AG08395 (cell line): ENCODE measurements at places on chromosomes 16 and 17.

GRCh38 chr17:83203073-83203471, 123.7 kb downstream of the METRNL start:
- DNase-seq, result peak; percentile 91

DNA sequence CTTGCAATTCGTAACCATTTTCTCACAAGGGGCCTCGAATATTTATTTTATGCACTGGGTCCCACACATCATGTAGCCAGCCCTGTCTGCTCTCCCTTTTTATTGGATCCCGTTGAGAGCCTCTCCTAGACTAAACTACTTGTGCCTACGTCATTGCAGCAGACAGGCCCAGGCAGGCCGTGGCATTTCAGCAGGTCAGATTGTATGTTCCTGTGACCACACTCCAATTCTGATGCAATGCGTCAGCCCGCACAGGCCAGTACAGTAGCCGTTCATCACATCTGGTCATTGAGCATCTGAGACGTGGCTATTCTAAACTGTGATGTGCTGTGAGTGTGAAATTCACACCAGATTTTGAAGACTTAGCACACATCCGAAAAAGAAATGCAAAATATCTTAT, 42.2 kb downstream of the ABAT start:
- DNase-seq, result no peak

DNA sequence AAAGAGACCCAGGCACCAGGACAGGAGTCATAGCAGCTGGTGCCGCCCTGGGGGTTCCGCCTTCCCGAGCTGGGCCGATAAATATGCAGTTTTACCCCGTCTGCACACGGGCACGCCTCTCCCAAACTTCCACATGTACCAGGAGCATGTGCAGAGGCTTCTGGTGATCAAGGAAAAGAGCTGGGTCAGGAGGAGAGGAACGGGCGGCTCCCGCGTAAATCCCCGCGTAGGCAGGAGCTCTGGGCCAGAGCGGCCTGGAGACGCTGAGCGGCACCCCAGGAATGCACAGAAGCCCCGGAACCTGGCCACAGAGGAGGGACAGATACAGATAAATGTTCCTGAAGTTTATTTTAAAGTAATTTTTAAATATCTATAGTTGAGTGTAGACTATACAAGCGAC, 46.6 kb upstream of the METRNL start:
- DNase-seq, result no peak

DNA sequence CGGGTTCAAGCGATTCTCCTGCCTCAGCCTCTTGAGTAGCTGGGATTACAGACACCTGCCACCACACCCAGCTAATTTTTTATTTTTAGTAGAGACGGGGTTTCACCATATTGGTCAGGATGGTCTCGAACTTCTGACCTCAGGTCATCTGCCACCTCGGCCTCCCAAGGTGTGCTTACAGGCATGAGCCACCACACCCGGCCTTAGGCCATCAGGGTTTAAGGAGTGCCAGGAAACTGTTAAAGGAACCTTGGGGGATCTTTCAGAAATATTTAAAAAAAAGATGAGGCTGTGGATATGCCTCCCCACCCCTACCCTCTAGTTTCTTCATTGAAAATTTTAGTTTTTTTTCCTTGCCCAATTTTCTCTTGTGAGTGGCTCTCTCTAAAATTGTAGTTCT, 31.4 kb upstream of the UBE2G1 start:
- DNase-seq, result no peak

GRCh38 chr16:27485811-27486210, 63.9 kb downstream of the GTF3C1 start:
- no peak for DNase-seq

DNA sequence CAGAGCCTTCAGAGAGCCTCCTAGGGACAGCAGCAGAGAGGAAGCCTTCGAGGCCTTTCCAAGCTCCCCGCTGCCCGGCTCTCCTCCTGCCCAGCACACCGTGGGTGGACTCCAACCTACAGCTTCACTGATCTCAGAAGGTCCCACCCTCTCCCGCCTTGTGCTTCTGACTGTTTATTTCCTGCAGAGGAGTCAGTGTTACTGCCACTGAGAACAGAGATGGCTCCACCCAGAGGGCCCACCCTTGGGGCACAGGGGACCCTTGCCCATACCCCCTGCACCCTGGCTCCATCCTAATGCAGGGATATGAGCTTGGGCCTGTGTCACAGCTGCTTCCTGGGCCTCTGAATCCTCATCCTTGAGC, 52.8 kb upstream of the TOB1 start:
- DNase-seq, result no peak

- no peak for DNase-seq
Observed at GRCh38 chr16:70700101-70701020, 14.5 kb upstream of the MTSS2 start.

DNA sequence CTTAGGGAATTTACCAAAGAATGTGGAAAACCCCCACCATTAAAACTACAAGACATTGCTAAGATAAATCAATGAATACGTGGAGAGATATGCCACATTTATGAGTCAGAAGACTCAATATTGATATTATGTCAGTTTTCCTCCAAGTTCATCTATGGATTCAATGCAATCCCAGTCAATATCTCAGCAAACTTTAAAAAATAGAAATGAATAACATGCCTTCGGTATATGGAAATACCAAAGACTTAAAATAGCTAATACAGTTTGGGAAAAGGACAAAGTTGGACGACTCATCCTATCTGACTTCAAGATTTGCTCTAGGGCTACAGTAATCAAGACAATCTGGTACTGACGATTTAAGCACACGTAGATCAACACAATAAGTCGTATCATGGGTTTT, 31.2 kb downstream of the PIK3R5 start:
- DNase-seq, result no peak
